ENCODE measurements at places on chromosomes 3 and 15. TPM values are rescaled to one million over a fixed set of nuclear protein-coding genes. Genes with fewer than 3 reads are reported as not detected.

The TNNC1 gene
- 64.6 TPM for total RNA-seq

The MCF2L2 gene
- 205 TPM for total RNA-seq

The ASTE1 gene
- total RNA-seq, result 6.7 TPM

The CCR3 gene
- total RNA-seq, result not detected

The NPAP1 gene
- total RNA-seq, result 0.18 TPM

The SNAP23 gene
- 68.8 TPM for total RNA-seq

The TMEM207 gene
- total RNA-seq, result not detected

The EXD1 gene
- not detected for total RNA-seq

The TFRC gene
- total RNA-seq, result 165 TPM

The ISLR gene
- not detected for total RNA-seq

The CD96 gene
- total RNA-seq, result 0.18 TPM

Data from endodermal cell (in vitro differentiated cells).